Neural progenitor cell (in vitro differentiated cells): ENCODE measurements at places on chromosomes 12 and 14. TPM values are rescaled to one million over a fixed set of nuclear protein-coding genes. Genes with fewer than 3 reads are reported as not detected.

DNA sequence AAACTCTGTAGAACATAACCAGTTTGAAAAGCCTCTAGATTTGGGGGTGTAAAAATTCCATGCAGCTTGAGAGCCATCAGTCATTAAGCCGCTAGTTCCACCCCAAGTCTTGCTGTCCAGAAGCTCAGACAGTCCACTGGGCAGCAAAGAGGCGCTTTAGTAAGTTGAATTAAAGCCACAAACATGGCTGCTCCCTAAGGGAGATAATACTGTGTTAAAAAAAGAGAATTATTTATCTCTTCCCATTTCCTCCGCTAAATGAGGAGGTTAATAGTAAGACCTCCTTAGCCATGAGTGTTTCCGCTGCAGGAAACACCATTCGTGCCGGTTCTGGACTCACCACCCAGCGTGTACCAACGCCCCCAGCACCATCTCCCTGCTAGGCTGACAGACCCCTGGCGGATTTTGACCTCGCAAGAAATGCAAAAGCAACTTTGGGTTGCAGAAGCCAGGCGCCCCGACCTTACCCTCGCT, 536 bp downstream of the TM7SF3 start:
- H3K27ac ChIP-seq = no peak overlapping the region
- peaks cover 25% of the 10 kb centered on the region for H3K4me1 ChIP-seq
- DNase-seq = peak; percentile 41
- H3K4me3 ChIP-seq = peak overlapping the region; percentile 74

DNA sequence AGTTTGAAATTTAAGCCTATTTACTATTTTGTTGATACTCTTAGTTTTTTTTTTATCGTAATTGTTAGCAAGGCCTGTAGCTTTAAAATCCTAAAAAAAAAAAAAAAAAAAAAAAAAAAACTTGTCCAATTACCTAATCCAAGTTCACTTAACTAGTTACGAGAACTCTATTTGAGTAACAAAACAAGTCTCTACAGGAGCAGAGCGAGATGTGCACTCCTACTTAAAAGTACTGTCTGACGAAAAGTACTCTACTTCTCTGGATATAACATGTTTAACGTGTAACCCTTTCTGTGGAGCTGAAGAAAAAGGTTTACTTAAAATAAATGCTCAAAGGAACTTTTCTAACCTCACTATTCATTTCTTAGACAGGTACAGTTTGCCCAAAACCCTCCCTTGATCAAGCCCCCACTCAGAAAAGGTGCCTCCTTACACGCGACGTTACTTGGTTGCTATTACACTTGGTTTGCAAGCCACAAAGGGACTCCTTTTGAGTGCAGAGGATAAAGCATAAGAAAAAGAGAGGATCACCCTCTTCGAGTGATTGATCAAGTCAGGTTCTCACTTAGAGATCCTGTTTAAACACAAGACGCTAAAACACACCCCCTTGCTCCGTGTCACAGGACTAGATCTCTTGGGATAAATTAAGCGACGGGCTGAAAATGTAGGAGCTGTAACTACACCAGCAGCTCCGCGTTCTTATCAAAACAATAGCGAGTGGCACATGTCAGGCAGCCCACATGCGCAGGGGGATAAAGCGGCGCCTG, 2.2 kb downstream of the BAZ1A start:
- H3K36me3 ChIP-seq = no peaks in the 10 kb centered on the region
- H3K27me3 ChIP-seq = peaks cover 55% of the 10 kb centered on the region
- peak; percentile 5 for DNase-seq
- H3K4me3 ChIP-seq = peak overlapping the region; percentile 89
- H3K27ac ChIP-seq = no peak overlapping the region

DNA sequence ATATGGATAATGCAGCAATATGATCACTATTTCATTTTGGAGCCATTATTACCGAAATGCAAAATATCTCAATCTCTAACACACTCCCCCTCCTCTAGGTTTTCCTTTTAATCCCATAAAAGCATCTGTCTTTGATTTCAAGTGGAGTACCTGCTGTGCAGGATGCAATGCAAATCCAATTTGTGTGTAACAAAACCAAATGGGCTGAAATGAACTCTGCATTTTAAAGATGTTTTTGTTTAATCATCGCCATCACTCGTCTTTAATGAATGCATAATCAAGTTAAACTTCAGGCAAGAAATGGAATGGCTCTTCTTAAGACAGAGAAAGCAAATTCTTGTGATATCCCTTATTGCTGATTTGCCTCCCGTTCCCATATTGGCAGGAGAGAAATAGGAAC, 114.3 kb downstream of the SLC15A5 start:
- H3K36me3 ChIP-seq = no peaks in the 10 kb centered on the region
- H3K4me1 ChIP-seq = peaks cover 8% of the 10 kb centered on the region
- DNase-seq = no peak
- H3K27ac ChIP-seq = no peak overlapping the region

DNA sequence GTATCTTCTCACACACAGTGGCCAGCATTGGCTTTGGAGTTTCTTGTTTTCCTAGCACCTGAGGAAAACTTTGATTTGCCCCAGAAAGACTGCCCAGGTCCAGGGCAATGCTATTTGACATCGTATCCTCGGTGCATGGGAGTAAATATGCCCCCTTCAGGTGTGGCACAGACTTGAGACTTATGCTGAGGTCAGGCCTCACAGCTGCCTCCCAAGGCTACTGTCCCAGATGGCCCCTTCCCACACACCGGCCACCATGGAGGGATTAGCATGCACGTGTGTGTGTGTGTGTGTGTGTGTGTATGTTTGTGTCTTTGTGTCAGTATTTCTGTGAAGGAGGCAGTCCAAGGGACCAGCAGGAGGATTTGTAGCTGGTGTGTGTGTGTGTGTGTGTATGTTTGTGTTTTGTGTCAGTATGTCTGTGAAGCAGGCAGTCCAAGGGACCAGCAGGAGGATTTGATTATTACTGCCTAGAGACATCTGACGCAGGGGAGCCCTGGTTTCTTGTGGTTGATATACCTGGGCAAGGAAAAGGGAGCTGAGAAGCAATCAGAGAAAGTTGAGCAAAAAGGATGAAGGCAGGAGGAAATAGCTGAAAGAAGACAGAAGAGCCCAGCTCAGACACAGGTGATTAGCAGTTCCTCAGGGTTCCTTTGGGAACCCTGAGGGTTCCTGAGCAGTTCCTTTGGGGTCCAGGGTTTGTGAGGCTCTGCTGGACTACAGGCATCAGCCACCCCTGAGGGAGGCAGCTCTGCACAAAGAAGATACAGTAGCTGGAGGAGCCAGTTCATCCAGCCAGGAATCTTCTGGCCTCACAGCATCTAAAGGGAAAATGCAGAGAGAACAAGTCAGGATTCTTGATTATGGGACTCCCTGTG, 42.2 kb downstream of the COX16 start:
- H3K4me1 ChIP-seq = no peaks in the 10 kb centered on the region
- no peaks in the 10 kb centered on the region for H3K36me3 ChIP-seq
- H3K27ac ChIP-seq = no peak overlapping the region
- peak; percentile 24 for DNase-seq

DNA sequence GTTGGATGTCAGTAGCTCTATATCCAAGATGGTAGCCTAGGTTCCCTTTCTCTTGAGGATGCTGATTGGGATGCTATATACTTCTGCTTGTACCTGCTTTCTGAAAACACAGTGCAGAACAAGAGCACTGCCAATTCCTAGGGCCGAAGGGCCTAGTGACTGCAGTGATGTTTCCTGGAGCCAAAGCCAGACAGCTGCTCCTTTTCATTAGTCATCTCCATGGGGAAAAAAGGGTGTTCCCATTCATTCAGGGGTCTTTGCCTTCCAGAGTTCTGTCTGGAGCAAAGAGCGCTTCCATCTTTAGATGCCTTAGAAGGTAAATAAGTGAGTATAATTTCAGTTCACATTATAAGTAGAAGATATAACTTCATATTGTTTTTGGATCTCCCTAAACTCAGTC, 85.5 kb downstream of the PTPRB start:
- H3K4me1 ChIP-seq = peaks cover 6% of the 10 kb centered on the region
- H3K27ac ChIP-seq = no peak overlapping the region
- H3K36me3 ChIP-seq = no peaks in the 10 kb centered on the region
- no peak overlapping the region for H3K4me3 ChIP-seq

The ERC1 gene
- total RNA-seq = 17.5 and 27.5 TPM in 2 replicates

GRCh38 chr12:53958128-53958527, 3.4 kb downstream of the HOXC12 start:
- no peaks in the 10 kb centered on the region for H3K36me3 ChIP-seq
- no peak for DNase-seq
- no peak overlapping the region for H3K4me3 ChIP-seq
- H3K27me3 ChIP-seq = peaks cover 100% of the 10 kb centered on the region

The IL26 gene
- total RNA-seq = not detected in 2 replicates

DNA sequence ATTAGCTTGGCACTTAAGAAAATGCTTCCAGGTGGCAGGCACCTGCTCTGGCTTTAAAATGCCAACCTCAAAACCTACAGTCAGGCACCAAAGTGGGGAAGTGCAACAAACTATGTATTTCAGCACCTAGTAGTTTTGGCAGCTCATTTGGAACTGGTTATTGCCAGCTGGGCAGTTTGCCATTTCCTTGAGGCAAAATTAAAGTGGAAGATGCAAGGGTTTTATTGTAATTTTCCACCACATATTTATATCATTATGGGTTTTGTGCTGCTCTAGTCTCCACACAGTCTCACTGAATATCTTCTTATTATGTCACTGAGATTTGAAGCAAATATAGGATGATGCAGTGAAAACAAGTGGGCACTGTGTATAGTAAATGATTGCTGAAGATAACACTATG, 117.0 kb downstream of the PRKD1 start:
- H3K27ac ChIP-seq = no peak overlapping the region
- no peaks in the 10 kb centered on the region for H3K36me3 ChIP-seq
- H3K4me3 ChIP-seq = no peak overlapping the region
- DNase-seq = no peak

The FOXM1 gene
- 38.2 and 50.9 TPM in 2 replicates for total RNA-seq

- no peak for DNase-seq
- H3K27ac ChIP-seq = no peak overlapping the region
- H3K36me3 ChIP-seq = no peaks in the 10 kb centered on the region
- no peaks in the 10 kb centered on the region for H3K27me3 ChIP-seq
- no peaks in the 10 kb centered on the region for H3K4me1 ChIP-seq
Measured at GRCh38 chr12:64635356-64635998, 25.2 kb downstream of the RASSF3 start.

DNA sequence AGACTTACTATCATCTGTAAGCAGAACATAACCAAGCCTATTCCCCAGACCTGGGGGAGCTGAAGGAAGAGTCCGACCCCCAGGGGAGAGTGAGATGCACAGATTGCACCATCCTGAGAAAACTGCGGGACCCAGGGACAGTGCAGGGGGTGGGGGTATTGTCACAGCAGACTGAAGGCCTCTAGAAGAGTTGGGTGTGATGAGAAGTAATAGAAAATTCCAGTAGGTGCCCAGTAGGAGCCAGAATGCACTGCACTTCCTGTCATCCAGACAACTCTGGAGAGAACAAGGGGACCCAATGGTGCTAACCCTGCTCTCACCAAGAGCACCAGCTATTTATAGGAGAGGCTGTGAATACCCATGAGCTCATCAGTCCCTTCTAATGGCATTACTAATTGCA, 190.1 kb downstream of the BCL11B start:
- no peak for DNase-seq
- H3K4me3 ChIP-seq = no peak overlapping the region
- no peak overlapping the region for H3K27ac ChIP-seq
- H3K27me3 ChIP-seq = no peaks in the 10 kb centered on the region
- no peaks in the 10 kb centered on the region for H3K4me1 ChIP-seq
- H3K36me3 ChIP-seq = no peaks in the 10 kb centered on the region
